ENCODE measurements at places on chromosomes 16 and 17.

DNA sequence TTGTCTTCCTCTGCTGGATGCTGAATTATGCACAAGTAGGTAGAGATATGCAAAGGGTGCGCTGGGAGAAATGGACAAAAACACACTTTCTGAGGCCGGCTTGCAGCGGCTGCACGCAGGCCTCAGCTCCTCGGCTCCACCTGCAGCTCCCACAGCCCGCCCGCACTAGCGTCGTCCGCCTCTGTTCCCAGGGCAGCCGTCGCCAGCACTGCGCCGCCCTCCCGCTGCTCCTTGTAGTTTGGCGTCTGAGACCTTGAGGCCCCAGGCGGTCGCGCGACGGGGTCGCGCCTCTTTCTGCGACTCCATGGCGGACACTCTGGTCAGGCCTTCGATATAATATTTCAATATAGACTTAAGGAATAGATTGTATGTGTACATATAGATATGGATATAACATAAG lies 24.8 kb downstream of the SLFN12 start:
- DNase-seq, result no peak

GRCh38 chr16:23453338-23454052 lies 506 bp upstream of the COG7 start:
- no peak for DNase-seq

DNA sequence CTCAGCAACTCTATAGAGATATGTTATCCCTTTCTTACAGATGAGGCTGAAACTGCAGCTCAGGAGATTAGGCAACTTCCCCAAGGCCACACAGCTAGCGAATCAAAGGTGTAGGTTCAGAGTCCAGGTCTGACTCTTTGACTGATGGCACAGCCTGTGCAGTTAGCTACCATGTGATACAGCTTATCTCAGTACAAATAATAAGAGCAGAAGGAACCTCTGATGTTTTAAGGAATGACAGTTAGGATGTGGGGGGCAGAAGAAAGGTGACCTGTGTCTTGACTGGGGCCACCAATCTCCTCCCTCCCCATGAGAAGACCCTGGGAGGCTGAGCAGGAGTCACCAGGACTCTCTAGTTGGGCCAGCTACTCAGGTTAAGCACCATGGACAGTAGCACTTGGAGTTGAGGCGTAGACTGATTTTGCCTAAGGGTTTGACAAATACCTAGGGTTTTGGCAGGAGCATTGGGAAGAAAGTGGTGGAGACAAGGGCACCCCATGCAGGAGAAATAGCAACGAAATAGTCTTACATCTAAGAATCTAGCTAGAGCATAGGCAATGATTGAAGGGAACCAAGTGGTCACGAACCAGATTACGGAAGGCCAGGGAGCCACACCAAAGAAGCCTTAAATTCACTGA lies 22.8 kb upstream of the ACSM2B start:
- no peak for DNase-seq

GRCh38 chr16:77917971-77918370 lies 104.4 kb upstream of the CLEC3A start:
- no peak for DNase-seq

GRCh38 chr17:74530831-74531150 lies 484 bp downstream of the CD300LB start:
- no peak for DNase-seq

GRCh38 chr17:29445844-29446243 lies 55.7 kb downstream of the TAOK1 start:
- DNase-seq, result no peak

GRCh38 chr16:83681381-83681956 lies 126.3 kb upstream of the HSBP1 start:
- no peak for DNase-seq

GRCh38 chr16:73996624-73997339 lies 299.8 kb upstream of the PSMD7 start:
- DNase-seq, result no peak

DNA sequence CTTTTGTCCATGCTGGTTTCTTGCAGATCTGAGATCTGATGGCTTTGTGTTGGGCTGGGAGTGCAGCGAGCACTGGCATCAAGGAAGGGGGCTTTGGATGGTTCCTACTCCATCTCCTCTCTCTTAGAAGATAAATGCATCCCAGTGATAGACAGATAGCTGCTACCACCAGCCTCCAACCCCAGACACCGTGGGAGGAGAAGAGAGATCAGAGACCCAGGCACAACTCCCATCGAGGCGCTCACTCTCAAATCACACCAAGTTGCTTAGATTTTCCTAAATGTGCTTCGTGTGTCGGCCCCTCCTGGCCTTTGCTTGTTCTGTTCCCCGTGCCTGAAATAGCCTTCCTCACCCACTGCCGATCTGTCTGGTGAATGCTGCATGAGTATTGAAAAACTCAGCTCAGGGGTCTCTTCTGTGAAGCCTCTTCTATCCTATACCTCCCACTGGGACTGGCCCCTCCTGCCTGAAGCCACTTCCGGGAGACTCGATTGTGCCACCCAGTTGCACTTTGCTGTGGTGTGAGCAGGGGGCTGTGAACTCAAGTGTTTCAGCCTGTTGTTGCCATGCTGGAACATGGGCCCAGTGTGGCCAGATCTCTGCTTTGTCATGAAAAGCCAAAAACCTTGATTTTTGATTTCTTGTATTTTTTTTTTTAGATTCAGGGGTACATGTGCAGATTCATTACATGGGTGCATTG lies 242.7 kb downstream of the GSG1L start:
- DNase-seq, result no peak

DNA sequence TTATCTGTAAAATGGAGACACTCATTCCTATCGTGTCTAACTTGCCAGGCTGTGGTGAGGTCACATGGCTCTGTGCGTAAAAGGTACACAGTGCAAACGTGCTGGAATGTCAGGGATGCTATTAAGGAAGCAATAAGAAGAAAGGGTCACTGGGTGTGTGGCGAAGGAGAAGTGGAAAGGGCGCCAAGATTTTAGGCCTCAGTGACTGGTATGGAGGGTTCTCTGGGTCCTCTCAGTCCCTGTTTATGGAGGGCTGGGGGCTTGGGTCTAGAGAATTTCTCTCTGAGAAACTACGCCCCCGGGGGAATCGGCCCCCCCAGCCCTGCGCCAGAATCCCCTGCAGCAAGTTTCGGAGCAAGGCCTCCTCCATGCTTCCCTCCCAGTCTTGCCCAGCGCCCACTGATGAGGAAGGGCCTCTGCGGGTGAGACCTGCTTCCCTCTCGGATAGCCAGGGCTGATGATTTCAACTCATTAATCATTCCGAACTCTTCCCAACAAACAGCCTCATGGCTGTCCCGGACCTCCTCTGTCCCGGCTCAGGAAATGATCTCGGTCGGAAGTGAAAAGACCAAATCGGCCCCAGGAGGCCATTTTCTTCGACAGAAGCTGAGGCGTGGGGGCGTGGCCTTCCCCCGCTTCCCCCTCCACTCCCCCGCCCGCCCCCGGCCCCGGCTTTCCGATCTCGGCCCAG lies 1.2 kb upstream of the HEXIM1 start:
- DNase-seq, result peak; percentile 45

DNA sequence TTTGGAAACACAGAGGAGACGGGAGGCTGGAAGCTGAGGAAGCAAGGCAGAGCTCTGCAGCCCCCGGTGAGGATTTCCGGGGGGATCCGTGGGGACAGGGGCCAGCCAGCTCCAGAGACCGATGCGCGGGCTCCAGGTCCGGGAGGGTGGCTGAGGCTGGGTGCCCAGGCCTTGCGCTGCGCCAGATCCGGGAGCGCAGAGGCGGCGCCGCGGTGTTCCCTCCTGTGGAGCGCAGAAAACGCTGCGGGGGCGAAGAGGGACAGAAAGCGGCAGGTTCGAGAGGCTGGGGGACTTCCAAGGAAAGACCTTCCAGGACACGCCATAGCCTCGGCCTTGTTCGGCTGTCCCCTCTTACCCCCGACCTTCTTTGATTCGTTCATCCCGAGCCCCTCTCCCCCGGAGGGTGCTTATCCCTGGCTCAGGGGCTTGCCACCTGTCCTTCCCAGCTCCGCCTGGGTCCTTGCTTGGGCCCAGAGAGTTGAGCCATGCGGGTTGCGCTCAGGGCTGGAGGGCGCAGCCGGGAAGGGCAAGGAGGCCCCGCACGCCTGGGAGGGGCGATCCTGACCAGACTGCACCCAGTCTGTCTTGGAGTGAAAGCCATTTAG lies 697 bp upstream of the SHISA9 start:
- no peak for DNase-seq

- no peak for DNase-seq
These were observed 196.5 kb upstream of the CHMP6 start for GRCh38 chr17:80795090-80795580.

- DNase-seq, result no peak
These were observed 7.6 kb upstream of the RPH3AL start for GRCh38 chr17:360092-360750.

GRCh38 chr17:42969001-42969581 lies 4.8 kb upstream of the AARSD1 start:
- DNase-seq, result no peak

DNA sequence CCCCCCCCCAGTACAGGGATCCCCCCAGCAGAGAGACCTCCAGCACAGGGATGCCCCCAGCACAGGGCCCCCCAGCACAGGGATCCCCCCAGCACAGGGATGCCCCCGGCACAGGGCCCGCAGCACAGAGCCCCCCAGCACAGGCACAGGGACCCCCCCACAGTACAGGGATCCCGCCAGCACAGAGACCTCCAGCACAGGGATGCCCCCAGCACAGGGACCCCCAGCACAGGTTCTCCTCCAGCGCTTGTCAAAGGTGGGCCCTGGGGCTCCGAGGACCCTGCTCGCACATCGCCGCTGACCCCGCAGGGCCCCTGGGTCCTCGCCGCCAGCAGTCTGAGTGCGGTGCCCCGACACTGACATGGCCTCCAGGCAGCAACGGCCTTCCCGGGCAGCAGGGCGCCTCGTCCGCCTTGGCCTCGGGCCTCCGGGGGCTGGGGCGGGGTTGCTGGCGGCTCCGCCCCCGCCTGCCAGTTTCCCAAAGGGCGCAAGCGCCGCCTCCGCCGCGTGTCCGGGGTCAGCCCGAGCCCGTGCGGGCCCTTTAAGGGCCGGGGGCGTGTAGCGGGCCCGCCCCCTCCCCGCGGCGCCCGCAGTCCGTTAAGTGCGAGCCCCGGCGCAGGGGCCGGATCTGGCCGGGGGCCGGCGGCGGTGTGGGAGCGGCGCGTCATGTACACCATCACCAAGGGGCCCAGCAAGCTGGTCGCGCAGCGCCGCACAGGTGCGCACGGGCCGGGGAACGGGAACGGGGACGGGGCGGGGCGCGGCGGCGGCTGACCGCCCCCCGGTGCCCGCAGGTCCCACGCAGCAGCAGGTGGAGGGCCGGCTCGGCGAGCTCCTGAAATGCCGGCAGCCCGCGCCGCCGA lies at the start of gene MCRIP2:
MCRIP2 (plus strand) TSS at position 503 of the 863 bp plus-strand sequence; CDS start at position 667, 164 bp downstream.
- no peak for DNase-seq

GRCh38 chr17:49915670-49916069 lies 53.3 kb upstream of the DLX4 start:
- no peak for DNase-seq

DNA sequence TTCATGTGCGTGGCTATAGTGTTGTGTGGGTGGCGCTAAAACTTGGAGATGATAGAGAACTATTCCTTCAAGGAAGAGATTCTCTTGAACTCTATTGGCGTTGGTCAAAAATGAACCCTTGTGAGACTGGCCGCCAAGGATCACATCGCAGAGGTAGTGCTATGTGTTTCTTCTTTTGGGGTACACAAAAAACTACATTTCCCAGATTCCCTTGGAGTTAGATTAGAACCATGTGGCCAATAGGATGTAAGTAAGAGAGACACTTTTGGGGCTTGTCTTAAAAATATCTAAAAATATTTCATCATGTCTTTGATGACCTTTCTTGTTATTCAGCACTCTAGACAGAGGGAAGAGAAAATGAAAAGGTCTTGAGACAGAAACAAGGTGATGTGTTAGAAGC lies 25.4 kb upstream of the DYNLRB2 start:
- no peak for DNase-seq

DNA sequence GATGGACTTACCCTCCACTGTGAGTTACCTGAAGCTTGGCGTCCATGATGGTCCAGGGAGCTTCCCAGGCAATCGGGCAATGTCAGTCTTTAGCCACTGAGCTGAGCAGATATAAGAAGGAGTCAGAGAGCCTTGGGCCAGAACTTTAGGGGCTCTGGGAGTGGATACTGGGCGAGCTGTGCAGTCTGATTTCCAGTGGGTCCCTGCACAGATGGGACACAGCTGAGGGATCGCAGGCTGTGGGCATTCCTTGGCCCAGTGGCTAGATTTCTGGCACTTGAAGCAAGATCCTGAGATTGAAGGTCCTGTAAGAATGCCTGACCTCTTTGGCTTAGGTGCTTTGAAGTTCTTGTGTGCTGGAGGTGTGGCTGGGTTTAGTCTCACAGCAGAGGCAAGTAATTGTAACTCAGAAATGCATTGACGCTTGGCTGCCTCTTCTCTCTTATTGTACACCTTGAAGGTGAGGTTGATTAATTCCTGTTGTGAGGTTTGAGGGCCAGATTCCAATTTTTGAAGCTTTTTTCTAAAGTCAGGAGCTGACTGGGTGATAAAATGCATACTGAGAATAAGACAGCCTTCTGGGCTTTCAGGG lies 2283.8 kb downstream of the TP53TG3F start:
- no peak for DNase-seq

- DNase-seq, result no peak
These were observed 17.5 kb downstream of the UBALD1 start for GRCh38 chr16:4597174-4597573.

DNA sequence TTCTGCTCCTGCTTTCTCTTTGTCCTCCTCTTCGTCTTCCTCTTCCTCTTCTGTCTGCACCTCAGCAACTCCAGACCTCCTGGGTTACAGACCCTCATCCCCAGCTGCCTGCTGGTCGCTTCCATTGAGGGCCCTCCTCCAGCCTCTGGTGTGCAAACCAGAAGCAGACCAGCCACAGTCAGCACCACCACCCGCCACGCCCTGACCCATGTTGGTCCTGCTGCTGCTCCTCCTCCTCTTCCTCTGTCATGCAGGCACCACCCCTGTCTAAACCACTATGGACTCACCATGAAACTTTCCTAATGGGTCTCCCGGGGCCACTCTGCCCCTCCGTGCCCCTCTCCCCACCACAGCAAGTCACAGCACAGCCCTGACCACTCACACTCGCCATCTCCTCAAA lies 11.4 kb upstream of the OGFOD3 start:
- no peak for DNase-seq

- DNase-seq, result no peak
These were observed 35.3 kb upstream of the XYLT2 start for GRCh38 chr17:50310455-50311111.

DNA sequence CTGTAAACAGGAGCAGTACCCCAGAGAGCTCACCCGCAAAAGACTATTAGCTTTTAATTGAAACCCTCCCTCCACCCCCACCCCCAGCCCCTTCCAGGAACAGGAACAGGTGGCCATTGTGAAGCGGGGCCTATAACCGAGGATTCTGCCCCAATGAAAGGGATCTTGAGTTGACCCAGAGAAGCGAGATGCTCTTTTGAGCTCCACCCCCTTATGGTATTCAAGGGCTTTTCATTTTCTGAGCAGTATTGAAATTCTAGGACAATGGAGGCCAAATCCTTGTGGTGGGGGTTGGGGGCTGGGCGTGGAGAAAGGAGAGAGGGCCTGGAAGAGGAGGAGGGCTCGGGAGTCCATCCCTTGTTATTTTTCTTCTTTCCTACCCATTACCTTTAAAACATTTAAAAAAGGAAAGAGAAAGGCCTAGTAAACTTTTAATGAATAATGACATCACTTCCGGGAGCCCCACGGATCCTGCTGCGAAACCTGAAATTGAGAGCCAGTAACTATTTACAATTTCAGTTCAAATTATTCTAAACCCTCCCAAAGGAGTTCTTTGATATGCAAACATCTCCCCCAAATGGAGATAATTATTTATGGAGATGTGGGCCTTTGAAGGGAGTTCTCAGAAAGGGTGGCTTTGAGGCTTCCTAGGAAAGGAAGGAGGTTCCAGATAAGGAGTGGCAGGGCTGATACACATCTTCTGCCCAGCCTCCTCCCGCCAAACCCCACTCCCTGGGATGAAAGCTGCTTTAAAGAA lies 30.5 kb downstream of the HS3ST3B1 start:
- DNase-seq, result no peak
